CD4-positive, alpha-beta T cell treated with Interleukin-17A for 1 hour (primary cell): ENCODE measurements at places on chromosomes 12 and 14.

DNA sequence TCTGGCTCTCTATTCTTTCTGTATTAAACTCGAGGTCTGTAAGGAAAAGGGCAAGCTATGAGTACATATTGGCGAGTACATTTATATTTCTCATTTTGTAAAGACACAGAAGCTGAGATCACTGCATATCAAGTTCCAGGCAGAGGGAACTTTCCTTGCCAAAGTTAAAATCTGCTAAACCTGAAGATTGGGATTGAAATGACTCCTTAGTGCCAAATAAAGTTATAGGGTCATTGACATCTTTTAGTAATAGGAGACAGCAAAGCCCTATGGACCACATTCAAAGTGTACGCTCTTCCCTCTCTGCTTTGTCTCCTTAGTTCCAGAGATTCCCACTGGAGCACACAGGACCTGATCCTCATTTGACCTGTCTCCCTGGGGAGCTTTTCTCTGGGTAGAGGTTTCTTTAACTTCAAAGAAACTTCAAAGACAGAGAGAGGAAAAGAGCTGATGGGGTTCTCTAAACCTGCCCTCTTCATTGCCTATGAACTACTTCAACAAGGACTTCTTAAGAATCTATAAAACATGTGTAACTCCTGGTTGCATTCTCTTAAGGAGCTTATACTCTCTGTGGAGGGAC, 42.6 kb upstream of the PTPRR start:
- DNase-seq: no peak

DNA sequence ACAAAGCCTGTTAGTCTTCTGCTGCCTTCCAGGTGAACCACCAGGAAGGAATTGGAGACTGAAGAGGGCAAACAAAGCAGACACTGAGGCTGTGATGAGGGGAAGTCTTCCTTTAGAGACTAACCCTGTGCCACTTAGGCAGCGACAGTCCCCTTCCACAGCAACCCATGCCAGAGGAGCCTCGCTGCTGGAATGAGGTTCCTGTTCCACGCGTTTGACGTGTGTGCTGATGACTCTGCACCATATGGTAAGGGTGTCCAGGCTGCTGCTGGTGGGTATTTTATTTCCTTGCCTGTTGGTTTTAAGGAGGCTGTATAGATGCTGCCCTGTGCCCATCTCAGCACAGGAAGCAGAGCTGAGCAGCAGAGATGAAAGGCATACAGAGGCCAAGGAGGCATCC, 361.9 kb upstream of the FKBP4 start:
- DNase-seq: no peak

- no peak for DNase-seq
Measured at GRCh38 chr12:49359671-49360070, 7.6 kb upstream of the SPATS2 start.

GRCh38 chr14:64878837-64879634, 671 bp downstream of the SPTB start:
- no peak for DNase-seq

DNA sequence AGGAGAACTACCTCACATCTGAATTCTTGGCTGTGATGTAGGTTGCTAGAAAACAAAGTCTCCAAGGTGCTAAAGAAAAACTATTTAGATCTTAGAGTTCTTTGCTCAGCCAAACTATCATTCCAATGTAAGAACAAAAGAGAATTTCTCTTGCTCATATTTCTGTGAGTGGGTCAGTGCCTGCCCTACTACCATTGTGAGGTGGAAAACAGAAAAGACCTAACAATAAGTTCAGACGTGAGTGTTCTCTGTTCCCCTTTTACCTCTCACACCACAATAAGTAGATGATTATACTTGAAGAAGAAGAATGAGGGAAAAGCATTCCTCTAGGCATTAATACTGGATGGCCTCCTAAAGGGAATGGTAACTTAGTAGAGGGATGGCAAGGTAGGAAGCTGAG, 187.4 kb upstream of the KITLG start:
- no peak for DNase-seq

- DNase-seq: no peak
Measured at GRCh38 chr12:58580095-58580494, 340.2 kb downstream of the LRIG3 start.

- DNase-seq: no peak
Measured at GRCh38 chr12:112573141-112573540, 154.4 kb downstream of the PTPN11 start.

DNA sequence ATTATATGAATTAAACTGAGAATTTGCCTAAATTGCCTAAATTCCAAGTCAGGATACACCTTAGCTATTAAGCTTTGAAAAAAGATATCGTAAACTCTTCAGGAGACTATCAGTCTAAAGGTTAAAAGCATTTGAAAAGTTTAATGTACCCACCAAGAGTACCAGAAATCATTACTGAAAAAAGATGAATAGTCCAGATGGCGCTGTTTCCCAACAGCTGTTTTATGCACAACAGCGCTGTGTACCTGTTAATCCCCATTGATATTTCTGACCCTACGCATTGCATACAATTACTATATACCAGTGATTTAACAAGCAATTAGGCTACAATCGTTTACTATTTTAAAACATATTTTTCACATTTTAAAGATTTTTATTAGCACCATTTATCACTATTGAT, 185.0 kb downstream of the PLCZ1 start:
- DNase-seq: no peak

- DNase-seq: no peak
Measured at GRCh38 chr12:98612696-98613334, 19.3 kb downstream of the SLC25A3 start.

GRCh38 chr14:32277998-32278397, 51.1 kb upstream of the AKAP6 start:
- DNase-seq: no peak

GRCh38 chr14:90581745-90582144, 184.9 kb downstream of the CALM1 start:
- no peak for DNase-seq

DNA sequence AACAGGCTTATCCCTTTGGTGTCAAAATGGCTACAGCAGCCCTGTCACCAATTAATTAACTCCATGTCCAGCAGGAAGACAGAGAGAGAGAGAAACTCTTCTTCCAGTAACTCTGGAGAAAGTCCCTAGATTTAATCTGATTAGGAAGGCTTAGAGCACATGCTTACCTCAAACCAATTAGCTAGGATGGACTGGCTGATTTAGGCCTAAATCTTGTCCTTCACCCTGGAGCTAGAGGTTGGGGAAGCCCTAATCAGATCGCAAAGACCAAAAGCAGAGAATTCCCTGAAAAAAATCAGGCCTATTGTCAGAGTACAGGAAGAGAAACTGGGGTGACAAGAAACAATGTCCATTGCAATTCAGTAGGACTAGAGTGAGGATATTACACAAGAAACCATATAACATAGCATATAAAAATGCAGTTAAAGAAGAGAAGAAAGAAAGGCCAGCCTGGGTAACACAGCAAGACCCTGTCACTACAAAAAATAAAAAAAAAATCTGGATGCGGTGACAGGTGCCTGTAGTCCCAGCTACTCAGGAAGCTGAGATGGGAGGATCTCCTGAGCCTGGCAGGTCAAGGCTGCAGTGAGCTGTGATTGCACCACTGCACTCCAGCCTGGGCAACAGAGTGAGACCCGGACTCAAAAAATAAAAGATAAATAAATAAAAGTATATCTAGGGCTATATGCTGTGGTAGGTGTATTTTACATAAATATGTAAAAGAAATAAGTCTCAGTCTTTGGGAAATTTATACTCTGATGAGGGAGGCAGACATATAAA, 34.9 kb upstream of the TUBA1A start:
- no peak for DNase-seq

GRCh38 chr12:401235-402028, at the start of gene CCDC77:
Gene CCDC77 (plus strand): TSS chr12:401644. CDS start chr12:409384, 7,740 bp downstream.
- peak; percentile 96 for DNase-seq

DNA sequence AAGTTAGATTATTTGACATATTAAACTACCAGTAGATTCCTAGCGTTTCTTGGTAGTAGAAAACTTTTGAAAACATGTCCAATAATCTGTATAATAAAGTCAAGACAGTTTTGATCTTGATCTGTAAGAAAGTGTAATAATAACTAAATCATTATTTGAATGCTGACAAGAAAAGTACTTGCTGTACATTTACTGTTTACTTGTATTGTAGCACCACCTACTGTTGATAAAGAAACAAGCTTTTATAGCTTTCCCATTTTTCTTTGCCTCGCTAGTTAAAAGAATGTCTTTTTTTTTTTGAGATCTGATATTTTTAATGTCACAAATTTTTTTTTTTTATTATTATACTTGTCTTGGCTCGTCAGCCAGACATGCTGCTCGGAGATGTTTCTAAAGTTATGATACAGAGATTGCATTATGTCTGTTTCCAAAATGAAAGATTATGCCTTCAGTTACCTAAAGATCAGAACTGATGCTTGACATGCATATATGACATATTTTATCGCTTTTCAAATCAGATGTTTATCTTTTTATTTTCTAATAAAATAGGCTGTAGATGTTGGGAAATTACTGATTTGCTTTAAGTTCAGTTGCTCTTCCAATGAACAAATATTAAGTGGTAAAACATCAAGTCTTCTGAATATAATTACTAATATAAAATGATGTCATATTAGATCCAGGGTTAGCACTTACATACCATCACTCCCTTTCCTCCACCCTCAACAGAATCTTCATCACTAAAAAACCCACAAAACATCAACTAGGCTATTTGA, 140.5 kb downstream of the AKAP6 start:
- DNase-seq: peak; percentile 2

GRCh38 chr14:63881926-63882325, 29.1 kb downstream of the SYNE2 start:
- no peak for DNase-seq

- DNase-seq: peak; percentile 32
Measured at GRCh38 chr14:22265319-22266141, 323.5 kb downstream of the DAD1 start.

DNA sequence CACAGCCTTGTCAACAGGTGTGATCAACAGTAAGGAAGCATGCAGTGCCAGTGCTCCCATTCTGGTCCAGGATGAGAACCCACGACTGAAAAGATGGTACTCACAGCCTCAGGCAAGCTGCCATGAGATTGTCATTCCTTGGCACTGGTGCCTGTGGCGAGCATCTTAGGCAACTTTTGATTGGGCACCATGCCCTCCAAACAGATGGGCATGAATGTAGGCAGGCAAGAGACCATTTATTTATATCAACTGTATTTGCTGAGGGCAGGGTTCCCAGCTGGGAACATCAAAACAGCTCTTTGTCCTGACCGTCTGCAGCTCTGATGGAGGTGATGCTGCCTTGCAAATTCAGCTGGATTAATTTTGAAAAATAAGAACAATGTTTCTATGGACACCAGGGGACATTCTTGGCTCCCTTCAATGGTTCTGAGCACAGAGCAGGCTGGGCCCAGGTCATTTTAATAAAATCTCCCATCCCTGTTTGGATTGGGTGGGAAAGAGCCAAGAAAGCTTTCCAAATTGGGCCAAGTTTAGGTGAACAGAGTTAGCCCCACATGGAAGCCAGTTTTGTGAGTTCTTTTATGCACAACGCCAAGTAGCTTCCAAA, 522.5 kb downstream of the RMST start:
- no peak for DNase-seq

- DNase-seq: no peak
Measured at GRCh38 chr12:50467439-50467838, 37.3 kb upstream of the DIP2B start.

DNA sequence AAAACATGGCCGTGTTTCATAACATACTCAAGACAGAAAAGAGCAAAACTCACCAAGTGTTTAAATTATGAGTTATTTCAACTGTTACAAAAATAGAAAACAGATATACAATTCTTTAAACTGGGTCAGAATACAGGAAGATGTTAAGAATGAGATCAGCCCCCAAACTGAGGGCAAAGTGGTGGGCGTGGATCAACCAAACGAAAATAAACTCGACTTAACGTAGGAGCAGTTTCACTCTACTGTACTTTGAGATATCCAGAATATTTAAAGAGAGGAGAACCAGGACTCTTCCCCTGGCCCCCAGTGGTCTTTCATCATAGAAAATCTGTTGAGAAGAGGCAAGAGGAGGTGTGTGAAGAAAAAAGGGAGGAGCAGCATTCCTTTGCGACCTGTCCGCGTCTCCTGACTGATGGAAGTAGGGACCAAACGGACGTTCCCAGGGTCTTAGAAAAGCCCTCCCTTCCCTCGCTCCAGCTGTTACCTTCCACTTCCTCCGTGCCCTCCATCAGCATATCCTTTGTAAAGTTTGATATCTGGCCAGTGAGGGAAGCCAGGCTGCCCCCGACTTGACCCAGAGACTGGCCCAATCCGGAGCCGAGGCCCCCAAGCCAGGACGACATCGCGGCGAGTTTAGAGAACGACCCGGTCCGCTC, 668 bp downstream of the TRIP11 start:
- no peak for DNase-seq

GRCh38 chr14:91649930-91650329, 82.0 kb downstream of the CATSPERB start:
- peak; percentile 53 for DNase-seq

- DNase-seq: no peak
Measured at GRCh38 chr14:79118291-79118690, 948.1 kb downstream of the NRXN3 start.

DNA sequence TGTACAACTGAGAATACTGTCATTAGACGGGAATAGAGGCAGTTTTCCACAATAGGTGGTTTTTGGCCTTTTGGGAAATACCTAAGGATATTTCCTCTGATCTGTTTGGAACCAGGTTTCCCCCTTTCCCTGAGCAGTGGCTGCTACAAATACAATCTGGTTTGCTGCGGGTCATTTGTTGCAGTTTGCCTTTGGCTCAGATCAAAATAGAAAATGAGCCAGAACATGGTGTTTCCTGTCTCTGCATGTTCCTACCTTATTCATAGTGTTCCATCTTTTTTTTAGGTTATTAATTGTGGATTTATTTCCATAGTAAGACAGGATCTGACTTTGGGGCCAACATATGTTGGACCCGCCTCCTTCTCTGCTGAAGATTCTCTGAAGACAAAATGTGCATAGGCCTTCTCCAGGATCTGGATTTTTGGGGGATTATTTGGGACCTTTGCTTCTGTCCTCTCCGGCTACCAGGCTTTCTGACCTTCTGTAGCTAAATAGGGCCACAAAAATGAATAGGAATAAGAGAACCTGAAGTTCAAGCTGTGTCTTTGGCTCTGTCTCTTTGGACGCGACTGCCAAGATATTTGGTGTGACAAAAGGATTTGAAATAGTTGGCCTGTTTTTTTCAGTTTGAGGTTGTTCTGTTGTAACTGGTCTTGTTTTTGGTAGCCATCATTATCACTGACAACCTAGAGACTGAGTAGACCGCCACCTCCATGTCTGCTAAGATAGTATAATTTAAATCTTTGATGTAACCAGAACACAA, 146.9 kb downstream of the PRKCH start:
- DNase-seq: no peak

GRCh38 chr14:23523229-23524016, 28.1 kb downstream of the ZFHX2 start:
- no peak for DNase-seq
